ENCODE measurements at places on chromosomes 3 and 15.

DNA sequence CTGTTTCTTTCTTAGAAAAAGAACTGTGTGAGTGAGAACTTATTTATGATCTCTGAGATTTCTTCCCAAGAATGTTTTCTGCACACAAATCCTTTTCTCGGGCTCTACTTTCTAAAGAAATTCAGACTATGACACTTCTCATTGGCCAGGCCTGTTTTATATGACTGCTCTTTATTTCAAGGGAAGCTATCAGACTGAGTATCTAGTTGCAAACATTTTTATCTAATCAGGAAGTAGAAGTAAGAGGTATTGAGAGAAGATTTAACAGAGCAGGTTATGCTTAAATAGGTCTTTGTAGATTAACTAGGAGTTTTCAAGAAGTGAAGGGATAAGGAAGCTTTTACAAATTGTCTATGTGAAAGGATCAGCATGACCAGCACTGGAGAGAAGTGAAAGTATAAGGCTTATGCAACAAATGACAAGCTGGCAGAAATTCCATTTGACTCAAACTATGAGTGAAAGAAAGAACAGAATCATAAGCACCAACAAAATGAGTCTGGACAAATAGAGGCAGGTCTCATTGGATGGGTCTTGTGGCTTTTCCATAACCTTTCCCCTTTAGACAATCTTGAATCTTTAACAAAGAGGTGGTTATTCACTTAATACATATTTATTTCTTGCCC, 71.9 kb upstream of the CHL1 start:
- no peak for DNase-seq

DNA sequence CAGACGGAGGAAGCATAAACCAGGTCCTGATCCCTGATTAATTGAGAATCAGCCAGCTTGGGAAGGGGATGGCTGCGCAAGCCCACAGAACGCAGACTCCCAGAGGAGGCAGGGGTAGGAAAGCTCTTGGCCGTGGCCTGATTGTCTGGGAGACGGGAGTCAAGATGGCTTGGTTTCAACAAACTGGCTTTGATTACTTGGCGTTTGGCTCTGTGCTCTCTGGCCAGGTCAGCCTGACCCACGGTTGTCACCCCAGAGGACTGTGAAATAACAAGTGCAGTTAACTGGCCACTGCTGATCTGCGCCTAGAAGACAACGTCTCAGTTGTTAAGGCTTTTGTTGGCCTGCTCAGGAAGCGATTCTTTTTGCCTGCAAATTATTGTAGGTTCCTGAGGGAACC, 387.0 kb upstream of the PROK2 start:
- no peak for DNase-seq

GRCh38 chr15:62298811-62299210, 133.7 kb upstream of the C2CD4B start:
- no peak for DNase-seq

DNA sequence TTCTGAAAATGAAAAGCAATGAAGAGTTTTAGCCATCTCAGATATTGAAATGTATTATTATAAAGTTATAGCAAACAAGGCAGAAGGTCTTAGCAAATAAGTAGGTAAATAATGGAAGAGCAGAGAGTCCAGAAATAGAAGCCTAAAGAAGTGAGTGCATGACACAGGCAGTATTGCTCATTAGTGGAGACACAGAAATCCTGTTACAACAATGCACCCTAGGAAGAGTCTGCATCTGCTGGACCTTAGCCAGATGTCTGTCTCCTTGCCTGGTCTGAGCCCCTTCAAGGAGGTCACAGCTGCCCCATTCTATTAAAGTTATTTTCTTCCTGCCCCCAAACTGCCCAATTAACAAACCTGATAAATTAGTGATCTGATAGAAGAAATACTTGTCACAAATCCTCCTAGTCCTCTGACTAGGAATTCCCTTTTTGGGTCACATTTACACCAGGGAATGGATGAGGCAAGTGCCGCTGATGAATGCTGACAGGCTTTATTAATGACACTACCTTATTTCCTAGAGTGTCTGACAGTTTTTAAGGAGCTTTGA, 51.9 kb downstream of the HOMER2 start:
- DNase-seq = no peak

- DNase-seq = no peak
These were observed 9.2 kb upstream of the PAQR5 start for GRCh38 chr15:69289342-69290146.

DNA sequence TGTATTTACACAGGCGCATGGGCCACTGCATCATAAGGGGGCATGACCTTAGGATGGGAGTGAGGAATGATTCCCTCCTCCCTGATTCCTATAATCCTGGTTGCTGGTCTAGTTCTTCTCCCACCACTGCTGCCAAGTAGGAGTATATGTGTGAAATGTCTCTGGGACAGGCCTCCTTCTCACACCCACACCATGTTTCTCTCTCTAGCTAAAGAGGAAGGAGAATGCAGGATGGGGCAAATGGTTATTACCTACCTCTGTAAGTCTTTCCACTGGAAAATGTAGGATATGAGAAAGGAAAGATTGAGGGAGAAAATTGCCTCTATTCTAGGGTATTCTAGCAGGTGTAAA, 159.2 kb downstream of the THSD4 start:
- DNase-seq = no peak

DNA sequence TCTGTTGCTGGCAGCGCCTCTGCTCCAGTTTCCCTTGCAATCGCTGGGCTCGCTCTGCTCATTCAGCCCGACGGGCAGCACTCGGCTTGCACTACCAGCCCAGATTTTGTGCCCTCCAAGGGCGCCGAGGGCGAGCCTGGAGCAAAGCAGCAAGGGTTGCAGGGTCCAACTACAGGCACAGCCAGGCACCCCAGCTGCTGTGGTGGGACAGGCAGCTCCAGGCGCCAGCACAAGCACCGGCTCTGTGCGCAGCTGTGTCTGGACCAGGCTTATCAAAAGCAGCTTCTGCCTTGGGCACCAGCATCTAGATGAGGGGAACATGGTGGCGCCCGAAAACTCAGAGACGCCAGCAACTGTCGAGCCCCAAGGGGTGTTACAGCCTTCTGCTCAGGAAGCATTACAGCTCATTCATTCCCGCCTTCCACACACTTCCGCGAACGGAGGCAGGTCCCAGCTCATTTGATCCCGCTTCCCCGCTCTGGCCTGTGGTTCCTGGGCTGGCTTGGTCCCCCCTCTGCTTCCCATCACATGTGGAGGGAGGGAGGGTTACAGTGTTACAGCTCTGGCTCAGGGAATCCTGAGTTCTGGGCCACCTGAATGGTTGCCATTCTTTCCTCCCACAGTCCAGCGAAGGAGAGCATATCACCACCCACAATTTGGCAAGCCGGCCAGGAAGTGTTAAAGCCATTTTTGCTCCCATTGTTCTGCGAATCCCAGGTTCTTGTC, 409.9 kb upstream of the ALCAM start:
- no peak for DNase-seq

GRCh38 chr3:180284331-180285110, 247.8 kb upstream of the PEX5L start:
- no peak for DNase-seq

DNA sequence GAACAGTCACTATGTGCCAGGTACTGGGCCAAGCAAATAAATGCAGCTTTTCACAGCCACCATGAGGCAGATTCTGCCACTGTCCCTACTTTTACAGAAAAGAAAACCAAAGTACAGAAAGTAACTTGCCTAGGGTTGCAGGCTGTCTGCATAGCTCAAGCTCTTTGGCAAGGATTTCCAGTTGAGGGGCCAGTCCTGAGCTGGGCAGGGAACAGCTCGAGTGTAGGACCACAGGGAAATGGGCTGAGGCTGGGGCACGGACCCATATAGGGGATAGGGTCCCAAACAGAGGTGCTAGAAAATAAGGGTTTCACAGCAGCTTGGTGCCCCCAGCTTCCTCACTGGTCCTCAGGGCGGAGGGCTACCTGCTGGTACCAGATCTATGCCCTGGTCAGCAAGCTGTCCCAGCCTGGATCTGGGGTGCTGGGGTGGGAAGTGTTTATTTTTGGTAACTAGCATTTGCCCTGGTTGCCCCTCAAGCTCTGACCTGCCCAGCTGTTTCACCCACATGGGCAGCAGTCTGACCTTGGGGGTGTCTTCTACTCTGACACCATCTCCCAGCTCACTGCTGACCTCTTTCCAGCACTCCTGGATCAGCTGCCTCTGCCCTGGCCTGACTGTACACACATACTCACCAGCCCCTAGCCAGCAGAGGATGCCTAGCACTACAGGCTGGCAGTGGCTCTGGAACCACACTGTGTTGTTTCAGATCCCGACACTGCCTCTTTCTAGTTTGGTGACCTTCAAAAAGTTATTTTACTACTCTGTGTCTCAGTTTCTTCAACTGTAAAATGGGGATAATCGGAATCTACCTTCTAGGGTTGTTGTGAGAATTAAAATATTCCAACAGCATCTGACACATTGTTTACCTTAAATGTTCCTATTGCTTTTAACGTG, 16.2 kb downstream of the MRAS start:
- DNase-seq = no peak

Data from activated T-helper 1 cell treated with Interleukin-2 at 50 U/mL for 16 hours (primary cell).